ENCODE measurements at places on chromosomes 6 and 20. TPM values are rescaled to one million over a fixed set of nuclear protein-coding genes. Genes with fewer than 3 reads are reported as not detected.

DNA sequence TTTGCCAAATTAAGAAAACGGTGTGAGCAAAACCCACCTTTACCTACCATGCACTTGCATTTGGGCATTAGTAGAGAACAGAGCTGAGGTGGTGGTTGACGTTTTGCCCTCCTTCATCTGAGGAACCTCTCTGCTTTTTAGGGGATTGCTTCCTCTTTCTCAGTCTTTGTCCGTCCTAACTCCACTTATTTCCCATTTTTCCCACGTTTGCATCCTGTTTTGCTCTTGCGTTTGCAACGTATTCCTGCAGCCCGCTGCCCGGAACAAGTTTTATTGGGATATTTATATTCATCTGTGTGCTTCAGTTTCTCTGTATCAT, 374 bp upstream of the SERINC1 start:
- no peak for DNase-seq

DNA sequence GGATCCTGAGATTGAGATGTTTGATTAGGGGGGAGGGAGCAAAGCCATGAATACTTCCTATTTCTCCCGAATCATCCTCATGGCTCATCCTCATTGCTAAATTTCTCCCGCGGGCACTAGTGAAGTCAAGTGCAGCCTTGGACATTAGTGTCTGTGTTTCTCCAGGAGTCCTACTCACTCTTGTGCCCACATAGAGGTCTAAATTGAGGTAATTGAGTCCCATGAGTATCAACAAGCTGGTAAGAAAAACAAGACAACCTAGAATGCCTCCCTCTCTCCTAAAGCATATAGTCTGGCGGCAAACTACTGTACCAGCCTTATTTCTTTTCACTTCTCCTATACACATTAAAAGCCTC, 420 bp downstream of the CENPQ start:
- DNase-seq, result no peak

- DNase-seq, result no peak
Measured at GRCh38 chr6:4383910-4384638, 248.7 kb upstream of the ECI2 start.

GRCh38 chr20:10201321-10201870, 17.2 kb upstream of the SNAP25 start:
- no peak for DNase-seq

Gene SNAP91
- 108 TPM for total RNA-seq

DNA sequence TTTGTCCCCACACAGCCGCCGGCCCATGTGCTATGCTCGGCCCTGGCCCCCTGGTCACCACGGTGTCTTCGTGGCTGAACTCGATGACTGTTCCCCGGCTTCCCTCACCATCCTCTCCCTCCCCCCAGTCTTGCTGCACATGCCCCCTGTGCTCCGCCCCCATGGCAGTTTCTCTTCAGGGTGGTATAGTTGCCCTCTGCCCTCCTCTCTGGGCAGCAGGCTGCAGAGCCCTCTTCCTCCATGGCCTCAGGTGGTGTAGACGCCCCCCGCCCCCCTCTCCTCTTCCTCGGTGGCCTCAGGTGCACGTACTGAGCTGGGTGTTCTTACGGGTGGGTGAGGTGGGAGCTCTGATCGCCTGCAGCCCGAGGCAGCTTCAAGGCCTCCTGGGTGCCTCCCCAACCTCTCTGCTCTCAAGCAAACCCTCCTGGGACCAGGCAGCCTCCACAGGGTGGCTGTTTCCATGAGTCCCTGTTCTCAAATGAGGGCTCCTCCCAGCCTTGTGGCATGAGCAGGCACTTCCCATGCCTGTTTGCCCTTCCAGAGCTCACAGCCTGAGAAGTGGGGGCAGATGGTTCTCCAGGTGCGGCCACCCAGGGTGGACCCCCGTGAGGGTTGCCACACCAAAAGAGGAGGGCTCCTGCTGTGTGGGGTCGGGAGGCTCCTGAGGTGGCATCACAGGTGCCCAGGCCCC, 24.8 kb downstream of the COL20A1 start:
- DNase-seq, result no peak

Gene RWDD2A
- total RNA-seq, result 11.4 TPM
